ENCODE measurements at places on chromosomes 4 and X. TPM values are rescaled to one million over a fixed set of nuclear protein-coding genes. Genes with fewer than 3 reads are reported as not detected.

- no peak for DNase-seq
Observed at GRCh38 chrX:45050558-45050957, 150.1 kb downstream of the DIPK2B start.

DNA sequence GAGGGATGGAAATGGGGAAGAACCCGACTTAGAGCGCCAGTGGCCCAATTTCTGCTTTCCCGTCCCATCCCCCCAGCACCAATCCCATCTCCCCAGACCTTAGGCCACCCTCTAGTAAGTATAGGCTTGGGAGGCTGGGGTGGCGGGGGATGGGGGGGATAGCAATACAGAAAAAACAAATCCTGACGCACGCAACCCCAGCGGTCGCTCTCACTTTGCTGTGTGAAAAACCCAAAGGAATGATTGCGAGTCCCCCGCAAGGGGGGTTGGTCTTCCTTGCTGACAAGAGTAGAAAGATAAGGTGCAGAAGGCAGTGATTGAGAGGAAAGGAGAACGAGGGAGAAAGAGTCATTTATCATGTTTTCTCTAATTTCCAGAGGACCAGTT lies 863 bp downstream of the CPE start:
- no peak for DNase-seq

DNA sequence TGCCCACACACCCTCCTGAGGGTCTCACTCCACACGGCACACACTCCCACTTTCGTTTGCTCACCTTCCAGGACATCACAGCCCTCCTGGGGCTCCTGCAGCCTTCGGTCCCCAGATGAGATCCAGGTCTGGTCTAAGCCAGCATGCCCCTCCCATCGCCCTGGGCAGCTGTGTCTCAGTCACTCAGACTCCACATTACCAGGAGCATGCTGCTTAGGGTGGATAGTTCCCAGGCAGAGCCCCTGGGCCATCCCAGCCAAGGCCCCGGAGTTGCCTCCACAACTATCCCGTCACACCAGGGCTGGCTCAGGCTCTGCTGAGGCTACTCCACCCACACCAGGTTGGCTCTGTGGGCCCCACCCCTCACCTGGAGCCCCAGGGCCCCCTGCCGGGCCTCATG lies 50.4 kb upstream of the PSAPL1 start:
- DNase-seq = no peak

- no peak for DNase-seq
Observed at GRCh38 chr4:155001251-155001650, 207.2 kb upstream of the NPY2R start.

DNA sequence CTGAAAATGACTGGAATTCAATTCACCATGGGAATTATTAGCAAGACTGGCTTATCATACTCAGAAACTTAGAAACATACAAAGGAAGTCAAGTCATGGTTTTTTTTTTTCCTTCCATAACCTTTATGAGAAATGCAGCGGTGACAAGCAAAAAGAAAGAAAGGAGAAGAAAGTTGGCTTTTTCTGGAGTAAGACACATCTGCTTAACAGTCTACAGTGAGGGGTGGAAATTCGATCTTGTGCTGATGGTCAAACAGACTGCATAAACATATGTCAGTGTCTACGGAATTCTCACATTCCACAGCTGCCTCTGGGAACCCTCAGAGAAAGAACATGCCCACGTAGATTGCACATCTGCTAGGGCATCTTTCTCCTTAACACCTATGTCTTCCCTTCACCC lies 54.6 kb downstream of the PROM1 start:
- DNase-seq = no peak

GRCh38 chrX:11557120-11557519 lies 108.6 kb downstream of the ARHGAP6 start:
- no peak for DNase-seq

- no peak for DNase-seq
Observed at GRCh38 chr4:87575408-87575807, 32.9 kb upstream of the DSPP start.

- no peak for DNase-seq
Observed at GRCh38 chr4:3656416-3657356, 109.5 kb upstream of the ADRA2C start.

GRCh38 chrX:46617906-46618305 lies 44.3 kb downstream of the CHST7 start:
- no peak for DNase-seq

DNA sequence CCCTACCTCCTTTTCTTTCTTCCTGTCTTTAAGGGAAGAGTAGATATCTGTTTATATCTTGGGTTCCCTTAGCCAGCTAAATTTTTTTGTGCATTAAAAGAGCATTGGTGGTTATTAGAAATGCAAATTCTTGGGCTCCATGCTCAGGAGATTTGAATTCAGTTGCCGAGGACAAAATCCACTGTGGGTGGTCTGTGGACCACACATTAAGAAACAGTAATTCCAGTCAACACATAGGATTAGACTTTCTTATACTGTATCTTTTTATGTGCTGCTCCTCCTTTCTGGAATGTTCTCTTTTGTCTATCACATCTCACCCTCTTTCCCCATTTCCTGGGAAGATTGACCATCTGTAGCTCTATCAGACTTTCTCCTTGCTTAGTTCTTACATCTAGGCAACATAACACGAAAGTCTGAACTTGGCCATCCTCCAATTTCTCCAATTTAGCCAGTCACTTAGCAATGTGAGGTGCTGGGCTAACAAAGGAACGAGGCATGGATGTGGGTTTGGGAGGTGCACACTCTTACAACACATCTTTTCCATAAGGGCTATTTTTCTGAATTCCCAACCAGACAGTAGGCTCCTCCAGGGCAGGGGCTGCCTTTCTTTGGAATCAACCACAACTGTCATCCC lies 5.3 kb upstream of the PDLIM3 start:
- DNase-seq = no peak

- no peak for DNase-seq
Observed at GRCh38 chrX:8272821-8273220, 101.8 kb upstream of the VCX2 start.

DNA sequence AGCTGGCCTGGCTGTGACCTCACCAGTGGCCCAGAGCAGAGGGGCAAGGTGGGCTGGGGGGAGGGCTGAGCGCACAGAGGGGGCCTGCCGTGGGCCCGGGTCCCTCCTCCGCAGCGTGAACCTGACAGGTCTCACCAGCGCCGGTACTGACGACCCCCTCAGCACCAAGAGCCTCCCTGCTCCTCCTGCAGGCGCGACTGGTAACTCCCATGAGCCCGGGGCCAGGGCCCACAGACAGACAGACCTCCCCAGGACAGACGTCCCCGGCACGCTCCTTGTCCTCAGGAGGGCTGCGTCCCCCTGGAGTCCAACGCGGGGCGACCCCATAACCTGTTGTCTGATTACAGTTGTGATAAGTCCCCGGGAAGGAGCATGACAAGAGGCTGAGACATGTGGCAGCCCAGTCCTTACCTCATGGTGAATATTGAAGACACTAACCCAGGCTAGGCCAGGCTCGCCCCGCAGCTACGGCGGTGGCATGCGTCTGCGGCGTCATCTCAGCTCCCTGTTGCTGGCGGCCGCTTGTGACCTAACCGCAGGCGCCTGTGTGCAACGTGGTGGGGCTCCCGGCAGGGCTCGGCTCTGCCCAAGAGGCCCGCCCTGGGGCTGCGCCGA lies 8.5 kb downstream of the AKAP17A start:
- no peak for DNase-seq

GRCh38 chrX:150049647-150050046 lies 111.4 kb upstream of the EOLA2 start:
- no peak for DNase-seq

DNA sequence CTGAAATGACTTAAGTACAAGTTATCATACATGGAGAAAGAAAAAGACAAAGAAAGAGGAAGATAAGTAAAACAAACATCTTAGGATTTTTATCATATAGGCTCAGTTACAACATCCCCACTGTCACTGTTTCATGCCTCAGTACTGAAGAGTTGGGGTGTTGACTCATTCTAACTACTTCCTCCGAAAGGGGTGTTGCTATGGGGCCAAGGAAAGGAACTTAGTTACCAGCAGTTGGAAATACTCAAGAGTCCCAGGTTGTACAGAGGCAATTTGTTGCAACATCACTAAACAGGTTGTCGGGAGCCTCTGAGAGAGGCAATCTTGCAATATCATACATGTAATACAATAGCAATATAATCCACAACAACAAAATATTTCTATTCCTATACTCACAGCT lies 1264.7 kb downstream of the PCDH7 start:
- no peak for DNase-seq

- DNase-seq = no peak
Observed at GRCh38 chr4:83276299-83277040, 8.1 kb downstream of the COQ2 start.

- DNase-seq = no peak
Observed at GRCh38 chr4:26727844-26728243, 132.8 kb upstream of the STIM2 start.

DNA sequence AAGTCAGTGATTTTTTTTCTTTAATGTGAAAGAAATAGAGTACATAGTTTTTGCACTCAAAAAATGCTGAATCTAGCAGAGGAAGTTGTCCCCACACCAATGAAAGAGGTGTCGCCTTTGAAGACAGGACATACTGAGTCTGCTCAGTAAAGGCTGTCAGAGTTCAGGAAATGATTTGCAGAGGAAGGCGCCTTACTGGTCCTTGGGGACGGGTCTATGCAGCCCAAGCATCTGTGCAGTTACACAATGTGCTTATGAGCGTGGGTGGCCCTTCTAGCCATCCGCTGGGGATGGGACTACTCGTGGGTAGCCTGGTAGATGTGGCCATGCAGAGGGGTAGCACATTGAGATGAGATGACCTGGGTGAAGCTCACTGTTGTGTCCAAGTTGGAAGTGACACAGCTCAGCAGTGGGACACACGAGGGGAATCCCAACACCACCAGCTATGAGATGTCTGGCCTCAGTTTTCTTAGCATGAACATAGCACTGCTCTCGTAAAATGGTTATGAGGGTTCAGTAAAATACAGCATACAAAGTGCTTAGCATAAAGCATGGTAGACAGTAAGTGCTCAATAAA lies 116.5 kb upstream of the RBPJ start:
- no peak for DNase-seq

DNA sequence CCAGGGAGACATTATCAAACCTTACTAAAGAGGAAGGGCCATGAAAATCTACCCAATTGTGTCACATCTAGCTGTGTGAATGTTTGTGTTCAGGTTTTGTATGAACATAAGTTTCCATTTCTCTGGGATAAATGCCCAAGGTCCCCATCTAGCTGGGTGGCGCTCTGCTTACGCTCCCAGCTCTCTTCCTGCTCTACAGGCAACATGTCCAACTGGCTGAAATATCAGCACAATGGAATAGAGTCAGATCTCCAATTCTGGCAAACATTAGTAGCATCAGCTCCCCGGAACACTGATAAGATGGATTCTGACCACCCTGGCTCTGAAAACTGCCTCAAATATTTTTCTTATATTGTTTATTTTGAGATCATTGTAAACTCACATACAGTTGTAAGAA lies 74.8 kb downstream of the IRF2 start:
- no peak for DNase-seq

- DNase-seq = no peak
Observed at GRCh38 chr4:14152834-14153519, 525.5 kb upstream of the BOD1L1 start.

- no peak for DNase-seq
Observed at GRCh38 chrX:80317646-80318045, 102.6 kb upstream of the TENT5D start.

GRCh38 chr4:24160358-24160757 lies 270.5 kb upstream of the PPARGC1A start:
- DNase-seq = no peak

GRCh38 chrX:132631579-132632232 lies 142.9 kb upstream of the MBNL3 start:
- no peak for DNase-seq

DNA sequence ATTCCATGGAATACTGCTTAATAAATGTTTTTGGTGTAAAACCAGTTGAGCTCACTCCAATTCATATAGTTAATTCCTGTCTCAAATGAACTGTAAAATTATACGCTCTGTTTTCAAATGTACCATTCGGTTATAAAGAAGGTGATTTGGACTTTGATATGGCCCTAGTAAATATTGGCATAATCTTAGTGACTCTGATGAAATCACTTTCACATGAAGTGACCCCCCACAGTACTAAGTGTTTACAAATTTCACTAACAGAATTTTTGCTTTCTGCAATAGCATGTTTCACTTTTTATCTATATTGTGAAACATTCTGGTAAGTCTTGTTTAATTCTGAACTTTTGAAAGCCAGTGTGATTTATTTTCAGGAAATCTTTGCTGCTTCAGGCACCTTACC lies 10.9 kb downstream of the GC start:
- DNase-seq = no peak

- DNase-seq = no peak
Observed at GRCh38 chrX:53716328-53717088, 30.0 kb upstream of the HUWE1 start.

GRCh38 chr4:175946472-175947116 lies 119.0 kb upstream of the WDR17 start:
- DNase-seq = no peak

DNA sequence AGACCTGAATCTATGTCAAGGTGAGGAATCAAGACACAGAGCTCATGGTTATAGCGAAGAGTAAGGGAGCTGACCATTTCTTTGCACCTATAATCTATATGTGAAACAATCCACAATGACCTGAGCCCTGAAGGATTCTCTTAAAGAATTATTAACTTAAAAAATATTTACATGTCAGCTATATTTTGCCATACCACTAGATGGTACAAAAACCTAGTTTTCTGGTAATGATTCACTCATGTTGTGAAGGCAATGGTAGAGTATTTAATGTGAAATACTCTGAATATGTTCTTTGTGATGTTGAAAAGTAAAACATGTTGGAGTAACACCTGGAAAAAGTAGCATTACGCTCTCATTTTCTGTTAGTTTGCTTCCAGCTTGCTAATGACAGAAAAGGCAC lies 40.0 kb downstream of the VGLL1 start:
- no peak for DNase-seq

GRCh38 chrX:19886375-19886774 lies 1.0 kb downstream of the SH3KBP1 start:
- DNase-seq = no peak

Gene UPF3B
- total RNA-seq = 2.3 TPM

Gene UGT2B11
- not detected for total RNA-seq

Gene ARSJ
- 5.6 TPM for total RNA-seq

Gene GPR50
- not detected for total RNA-seq

Gene ZCCHC18
- not detected for total RNA-seq

Gene NPNT
- 5.5 TPM for total RNA-seq

Gene MGAT4D
- not detected for total RNA-seq

Gene NKAP
- 3.5 TPM for total RNA-seq

Gene CT45A2
- total RNA-seq = not detected

Gene ZDHHC15
- total RNA-seq = 2.8 TPM

Gene FDCSP
- total RNA-seq = not detected

Gene AMTN
- total RNA-seq = not detected

Gene RBMXL3
- total RNA-seq = not detected

Gene MAGEC3
- total RNA-seq = not detected

Gene ARMCX4
- 5.9 TPM for total RNA-seq

Gene ZNF518B
- 39.1 TPM for total RNA-seq
